Amniotic epithelial cell (primary cell): ENCODE measurements at places on chromosomes 12 and 14.
A peak's percentile ranks its signal among the peaks of the same experiment; 100 is the strongest.

DNA sequence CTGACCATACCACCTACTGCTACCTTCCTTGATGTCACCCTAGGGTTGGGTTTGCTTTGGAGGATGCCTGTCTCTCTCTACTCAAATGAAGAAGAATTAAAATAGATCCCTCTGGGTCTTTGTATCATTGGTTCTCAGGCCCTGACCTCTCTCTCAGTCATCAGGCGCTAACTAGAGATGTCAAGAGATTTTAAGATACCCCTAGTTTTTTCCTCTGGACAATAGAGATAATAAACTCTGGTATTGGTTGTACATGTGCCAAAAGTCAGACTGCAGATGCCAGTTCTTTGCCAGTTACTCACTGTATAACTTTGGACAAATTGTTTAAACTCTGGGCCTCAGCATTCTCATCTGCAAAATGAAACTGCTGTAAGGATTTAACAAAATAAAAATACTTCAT lies 31.5 kb downstream of the ITPR2 start:
- no peak for DNase-seq

DNA sequence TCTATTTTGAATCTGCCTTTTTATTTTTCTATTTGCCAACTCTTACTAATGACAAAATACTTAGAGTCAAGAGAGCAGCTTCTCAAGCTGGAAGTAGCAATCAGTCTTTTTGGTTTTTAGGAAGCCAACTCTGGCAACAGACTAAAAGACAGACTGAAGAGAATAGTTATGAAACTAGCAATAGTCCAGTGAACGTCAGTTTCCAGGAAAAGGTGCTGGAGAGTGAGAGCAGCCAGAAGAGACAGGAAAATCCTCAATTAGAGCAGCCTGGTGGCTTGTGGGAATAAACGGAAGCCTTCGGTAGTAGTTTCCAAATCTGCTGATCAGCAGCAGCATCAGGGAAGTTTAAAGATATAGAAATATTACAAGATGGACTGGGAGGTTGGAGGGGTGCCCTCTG lies 27.1 kb downstream of the ATG14 start:
- DNase-seq, result no peak

DNA sequence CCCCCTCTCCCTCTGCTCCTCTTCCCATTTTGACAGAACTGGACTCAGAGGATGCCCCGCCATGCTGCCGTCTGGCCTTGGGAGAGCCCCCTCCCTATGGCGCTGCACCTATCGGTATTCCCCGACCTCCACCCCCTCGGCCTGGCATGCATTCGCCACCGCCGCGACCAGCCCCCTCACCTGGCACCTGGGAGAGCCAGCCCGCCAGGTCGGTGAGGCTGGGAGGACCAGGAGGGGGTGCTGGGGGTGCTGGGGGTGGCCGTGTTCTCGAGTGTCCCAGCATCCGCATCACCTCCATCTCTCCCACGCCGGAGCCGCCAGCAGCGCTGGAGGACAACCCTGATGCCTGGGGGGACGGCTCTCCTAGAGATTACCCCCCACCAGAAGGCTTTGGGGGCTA lies 1.5 kb downstream of the NFATC4 start:
- no peak for DNase-seq

GRCh38 chr12:57454566-57455373 lies at the start of gene INHBE:
TSS of gene INHBE (plus strand) at chr12:57455307. CDS start at chr12:57455537, 230 bp downstream.
- peak; percentile 74 for DNase-seq

DNA sequence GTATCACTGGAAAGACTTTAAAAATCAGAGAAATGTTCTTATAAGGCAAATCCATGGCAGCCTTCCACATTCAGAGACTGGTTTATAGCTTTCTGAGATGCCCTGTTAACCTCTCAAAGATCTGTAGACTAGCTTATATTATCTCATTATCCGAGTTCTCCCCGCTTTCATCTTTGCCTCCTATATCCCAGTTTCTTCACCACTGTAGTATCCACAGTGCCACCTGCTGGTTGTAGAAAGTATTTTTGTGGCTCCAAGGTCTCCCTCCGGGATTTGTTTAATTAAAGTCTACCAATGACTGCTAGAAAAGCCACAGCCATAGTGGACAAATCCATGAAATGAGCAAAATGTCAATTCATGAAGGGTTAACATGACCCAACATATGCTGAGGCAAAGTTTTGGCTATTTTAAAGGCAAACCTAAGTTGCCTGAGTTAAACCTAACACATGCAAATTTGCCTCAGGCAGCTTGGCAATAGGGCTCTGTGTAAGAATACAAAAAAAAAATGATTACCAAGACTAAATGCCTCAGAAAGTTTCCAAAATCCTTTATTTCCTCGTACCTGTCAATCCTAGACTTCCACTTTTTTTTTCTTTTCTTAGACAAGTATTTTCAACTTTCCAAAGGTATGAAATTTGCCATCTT lies 218.8 kb upstream of the BMP4 start:
- peak; percentile 66 for DNase-seq

GRCh38 chr12:26555139-26555538 lies 277.9 kb downstream of the ITPR2 start:
- peak; percentile 59 for DNase-seq

DNA sequence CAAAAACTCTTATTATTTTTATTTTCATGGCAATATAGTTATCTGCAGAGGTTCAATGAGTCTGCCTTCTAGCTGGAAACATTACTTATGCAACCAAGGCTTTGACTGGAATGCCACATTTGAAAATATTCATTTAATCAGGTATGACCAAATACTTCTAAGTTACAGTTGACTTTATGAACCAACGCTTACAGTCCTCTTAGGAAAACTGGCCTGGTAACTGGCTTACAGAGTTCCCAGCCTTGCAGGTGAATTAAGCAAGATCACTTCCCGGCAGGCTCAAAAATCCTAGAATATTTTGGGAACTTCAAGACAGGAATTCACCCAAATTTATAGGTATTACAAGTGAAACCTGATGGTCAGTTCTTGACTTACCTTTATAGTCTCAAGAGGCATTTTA lies 12.3 kb downstream of the LRP6 start:
- DNase-seq, result no peak

- DNase-seq, result peak; percentile 41
Observed at GRCh38 chr12:30694412-30695198, 1.1 kb downstream of the IPO8 start.

DNA sequence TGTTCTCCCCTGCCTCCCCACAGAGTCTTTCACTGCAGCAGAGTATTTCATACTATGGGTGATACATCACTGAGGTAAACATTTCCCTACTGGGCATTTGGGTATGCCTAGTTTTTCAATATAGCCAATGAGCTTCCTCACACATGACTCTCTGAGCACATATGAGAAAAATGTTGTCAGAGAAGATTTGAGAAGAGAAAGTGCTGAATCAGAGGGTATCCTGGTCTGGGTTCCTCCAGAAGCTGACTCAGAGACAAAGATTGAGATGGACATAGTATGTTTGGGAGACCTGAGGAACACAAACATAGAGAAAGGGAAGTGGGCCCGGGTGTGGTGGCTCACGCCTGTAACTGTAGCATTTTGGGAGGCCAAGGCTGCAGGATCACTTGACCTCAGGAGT lies 12.6 kb downstream of the SLC8B1 start:
- DNase-seq, result peak; percentile 90
